ENCODE measurements at places on chromosomes 3 and 15.

DNA sequence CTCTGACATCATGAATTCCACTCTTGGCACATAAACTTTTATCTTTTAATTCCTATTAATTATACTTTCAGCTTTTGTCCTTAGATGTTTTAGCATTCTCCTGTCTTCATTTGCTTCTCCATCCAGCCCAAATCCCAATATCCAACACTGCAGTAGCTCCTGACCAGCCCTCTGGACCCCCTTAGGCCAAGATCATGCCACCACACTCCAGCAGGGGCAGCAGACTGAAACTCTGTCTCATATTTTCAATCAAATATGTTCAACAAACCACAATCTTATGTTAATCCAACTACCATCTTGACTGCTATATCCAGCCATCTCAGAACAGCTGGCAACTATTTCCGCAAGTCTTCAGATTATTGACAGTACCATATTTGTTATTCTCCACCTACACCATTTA lies 315.8 kb upstream of the ROBO2 start:
- DNase-seq = no peak

DNA sequence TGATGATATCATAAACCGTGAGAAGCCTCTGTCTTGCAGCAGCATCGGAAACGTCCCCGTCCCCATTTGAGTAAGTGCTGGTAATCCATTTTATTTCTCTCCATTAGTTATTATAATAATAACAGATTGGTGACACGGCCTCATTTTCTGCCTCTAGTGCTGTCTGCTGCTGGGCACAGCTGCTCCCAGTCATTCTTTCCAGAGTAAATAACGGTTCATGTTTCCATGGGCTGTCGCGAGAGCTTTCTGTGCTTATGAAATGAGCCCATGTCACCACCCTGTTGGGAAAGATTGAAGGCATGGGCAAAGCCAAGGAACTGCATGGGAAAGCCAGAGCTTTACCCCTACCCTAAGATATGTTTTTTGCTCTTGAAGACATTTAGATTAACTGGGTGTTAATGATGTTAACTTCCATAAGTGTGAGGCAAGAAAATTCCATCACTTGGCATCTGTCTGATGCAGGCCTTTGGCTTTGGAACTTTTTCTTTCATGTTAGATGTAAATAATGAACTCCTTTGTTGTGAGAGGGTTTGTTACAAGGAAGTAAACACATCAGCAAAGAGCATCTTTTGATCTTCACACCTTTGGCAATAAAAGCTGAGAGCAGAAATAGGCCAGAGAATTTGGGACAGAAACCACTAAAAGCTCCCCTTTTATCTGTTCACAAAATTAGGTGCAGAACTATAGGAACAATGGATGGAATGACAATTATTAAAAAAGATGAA lies 141.8 kb downstream of the FILIP1L start:
- no peak for DNase-seq

GRCh38 chr3:46361408-46362283 lies 7.7 kb downstream of the CCR2 start:
- DNase-seq = no peak

DNA sequence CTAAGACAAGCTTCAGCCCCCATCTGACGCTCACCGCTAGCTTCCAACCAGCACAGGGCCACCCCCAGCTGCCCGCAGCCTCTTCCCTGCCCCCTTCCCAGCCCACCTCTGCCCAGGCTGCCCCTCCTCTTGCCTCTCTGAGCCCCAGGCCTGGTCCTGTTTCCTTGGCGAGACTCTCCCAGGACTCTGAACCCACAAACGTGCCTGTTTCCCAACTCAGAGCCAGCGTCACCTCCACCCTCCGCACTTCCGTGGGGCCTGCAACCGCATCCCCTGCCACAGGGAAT lies 35.0 kb downstream of the ZXDC start:
- DNase-seq = no peak

DNA sequence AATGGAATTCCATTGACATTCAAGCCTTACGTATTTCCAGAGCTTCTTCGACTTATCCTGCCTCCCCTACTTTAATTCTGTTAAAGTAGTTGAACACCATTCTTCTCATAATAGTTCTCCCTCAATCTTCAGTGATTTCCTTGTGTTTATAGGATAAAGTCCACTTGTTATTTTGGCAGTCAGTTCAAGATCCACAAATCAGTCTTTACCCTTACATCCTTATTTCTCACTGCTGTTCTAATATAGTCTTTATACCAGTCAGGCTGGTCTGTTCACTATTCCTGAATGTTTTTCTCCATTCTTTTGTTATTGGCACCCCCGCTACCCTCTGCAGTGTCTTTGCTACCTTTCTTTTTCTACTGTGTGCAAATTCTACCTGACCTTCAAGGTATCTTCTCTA lies 29.7 kb downstream of the ATP6V1A start:
- DNase-seq = no peak

- no peak for DNase-seq
Measured at GRCh38 chr3:190026154-190026553, 94.5 kb downstream of the P3H2 start.

GRCh38 chr15:31327669-31328427 lies 1.2 kb downstream of the KLF13 start:
- peak; percentile 79 for DNase-seq

DNA sequence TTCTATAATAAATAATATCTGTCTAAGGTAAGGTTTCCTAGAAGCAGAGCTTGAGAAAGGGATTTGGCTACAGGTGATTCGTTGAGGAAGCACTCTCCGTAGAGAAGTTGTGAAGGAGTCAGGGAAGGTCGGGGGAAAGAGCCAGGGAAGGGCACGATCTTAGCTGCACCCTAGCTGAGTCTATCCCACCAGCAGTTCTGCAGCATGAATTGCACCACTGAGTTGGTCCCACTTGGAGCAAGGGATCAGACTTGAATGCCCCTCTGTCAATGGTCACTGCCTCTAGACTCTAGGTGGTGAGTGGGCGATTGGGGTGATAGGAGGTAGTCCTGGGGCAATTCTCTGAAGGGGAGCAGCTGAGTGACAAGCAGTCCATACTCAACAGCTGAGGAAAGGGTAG lies 13.5 kb downstream of the TMC3 start:
- DNase-seq = no peak

- DNase-seq = no peak
Measured at GRCh38 chr3:173659972-173660371, 262.4 kb downstream of the NLGN1 start.

- peak; percentile 33 for DNase-seq
Measured at GRCh38 chr3:115713284-115713683, 90.0 kb downstream of the GAP43 start.

- no peak for DNase-seq
Measured at GRCh38 chr15:48040166-48040817, 80.5 kb upstream of the SLC24A5 start.

GRCh38 chr3:176120507-176120906 lies 1076.8 kb downstream of the TBL1XR1 start:
- no peak for DNase-seq

GRCh38 chr3:171824824-171825221 lies 14.5 kb upstream of the PLD1 start:
- DNase-seq = no peak

DNA sequence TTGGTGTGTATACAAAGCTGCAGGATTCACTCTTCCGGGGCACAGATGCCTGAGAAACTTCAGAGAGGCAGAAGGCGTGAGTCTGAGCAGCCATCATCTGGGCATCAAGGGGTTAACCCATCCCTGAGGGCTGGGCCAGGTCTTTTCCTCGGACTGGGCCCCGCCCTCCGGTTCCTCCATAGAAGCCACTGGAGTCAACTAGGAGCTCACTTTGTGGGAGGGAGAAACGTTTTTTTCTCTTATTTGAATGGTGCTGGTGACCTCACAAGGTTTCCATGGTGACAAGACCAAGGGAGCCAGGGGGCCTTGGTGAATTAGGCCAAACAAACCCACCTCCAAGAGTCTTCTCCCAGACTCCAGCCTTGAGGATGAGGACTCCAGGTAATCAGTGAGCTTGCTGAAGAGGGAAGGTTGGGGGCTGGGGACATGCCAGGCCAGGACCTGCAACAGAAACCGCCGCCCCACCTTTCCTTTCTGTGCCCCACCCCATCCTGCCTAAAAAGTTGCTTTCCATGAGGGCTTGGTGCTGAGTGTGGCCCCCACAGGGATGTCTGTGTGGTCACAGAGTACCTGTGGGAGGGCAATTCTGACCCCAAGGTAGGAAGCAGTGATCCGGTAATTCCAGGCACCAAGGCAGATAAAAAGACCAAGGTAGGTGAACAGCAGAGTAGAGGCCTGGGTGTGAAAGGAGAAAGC lies 14.8 kb upstream of the INSYN1 start:
- DNase-seq = no peak

DNA sequence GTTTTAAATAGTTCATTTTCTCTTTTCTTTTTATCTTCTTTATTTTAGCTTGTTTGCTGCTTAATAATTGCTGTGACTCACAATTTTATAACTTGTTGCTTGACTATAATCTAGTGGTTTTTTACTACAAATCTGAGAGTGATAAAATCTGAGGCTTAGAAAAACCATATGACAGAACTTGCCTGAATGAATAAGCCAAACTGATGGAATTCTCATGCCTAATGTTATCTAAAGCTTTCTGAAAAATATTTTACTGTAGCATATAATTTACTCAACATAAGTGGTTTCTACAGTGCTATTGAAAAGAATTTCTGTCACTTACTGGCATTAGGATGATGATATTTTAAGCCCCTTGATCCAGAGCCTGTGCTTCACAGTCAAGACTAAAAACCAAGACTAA lies 175.1 kb downstream of the VGLL3 start:
- DNase-seq = no peak

- no peak for DNase-seq
Measured at GRCh38 chr3:178750639-178751300, 214.5 kb downstream of the KCNMB2 start.

GRCh38 chr3:8298021-8298954 lies 203.3 kb upstream of the LMCD1 start:
- DNase-seq = no peak

- DNase-seq = no peak
Measured at GRCh38 chr15:63045465-63045840, 2.9 kb downstream of the TPM1 start.

DNA sequence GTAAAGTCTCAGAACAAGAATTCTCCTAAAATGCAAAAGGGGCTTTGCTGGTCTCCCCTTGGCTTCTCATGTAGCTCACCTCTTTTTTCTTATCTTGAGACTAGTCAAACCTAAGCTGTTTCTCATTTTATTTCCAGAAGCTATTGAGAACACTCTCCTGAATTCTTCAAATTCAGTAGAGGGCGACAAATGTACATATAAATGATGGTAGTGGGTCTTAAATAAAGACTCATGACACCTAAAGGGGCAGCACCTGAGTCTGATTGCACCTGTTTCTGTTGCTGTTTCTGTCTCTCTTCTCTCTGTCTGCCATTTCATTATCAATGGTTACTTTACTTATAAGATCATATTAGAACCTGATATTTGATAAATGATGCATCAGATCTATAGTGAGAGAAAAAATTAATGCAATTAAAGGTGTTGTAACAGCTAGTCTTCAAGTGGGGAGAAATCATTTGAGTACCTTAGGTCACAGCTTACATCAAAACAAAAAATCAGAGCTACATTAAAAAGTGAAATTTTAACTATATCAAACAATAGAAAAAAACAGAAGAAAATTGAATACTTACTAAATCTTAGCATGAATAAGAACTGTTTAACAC lies 7.0 kb downstream of the ADIPOQ start:
- no peak for DNase-seq

DNA sequence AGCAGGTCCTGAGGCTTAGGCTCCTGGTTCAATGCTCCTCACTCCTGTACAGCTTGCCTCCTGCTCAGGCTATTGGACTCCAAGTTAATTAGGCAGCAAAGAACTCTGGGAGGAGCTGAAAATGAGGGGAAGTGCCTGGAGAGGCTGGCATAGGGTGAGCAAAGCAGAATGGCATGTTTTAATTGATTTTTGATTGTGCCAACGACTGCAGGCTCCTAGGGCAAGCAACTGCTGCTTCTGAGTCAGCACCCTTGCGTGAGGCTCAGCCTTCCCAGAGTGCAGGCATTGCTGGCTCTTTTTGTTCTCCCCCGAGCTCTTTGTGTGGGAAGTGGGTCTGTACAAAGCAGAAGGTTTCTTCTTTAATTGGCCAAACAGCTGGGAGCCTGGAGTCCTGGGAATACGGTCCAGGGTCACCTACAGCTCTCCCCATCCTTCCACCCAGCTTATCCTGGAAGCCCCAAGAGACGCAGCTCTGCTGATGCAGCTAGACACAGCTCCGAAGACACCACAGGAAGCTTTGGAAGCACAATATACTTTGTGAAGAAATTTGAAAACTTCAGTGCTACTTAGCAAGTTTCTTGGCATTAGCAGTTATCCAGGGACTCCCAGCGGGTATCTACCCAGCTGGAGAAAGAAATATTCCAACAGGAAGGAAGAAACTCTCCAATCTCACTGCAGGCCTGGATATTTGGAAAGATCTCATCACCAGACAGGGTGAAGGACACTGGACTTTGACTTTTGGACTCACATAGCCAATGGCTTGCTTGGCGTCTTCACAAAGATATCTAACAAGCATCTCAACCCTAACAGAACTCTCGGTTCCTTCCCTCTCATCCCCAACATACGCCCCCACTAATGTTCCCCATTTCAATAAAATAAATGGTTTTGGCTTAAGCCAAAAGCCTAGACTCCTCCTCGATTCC lies 76.8 kb downstream of the BDH1 start:
- no peak for DNase-seq

- DNase-seq = no peak
Measured at GRCh38 chr15:67148196-67148701, 82.8 kb downstream of the SMAD3 start.

GRCh38 chr3:178536211-178537079 lies at the start of gene KCNMB2:
TSS of gene KCNMB2 (plus strand) at chr3:178536436.
- no peak for DNase-seq

DNA sequence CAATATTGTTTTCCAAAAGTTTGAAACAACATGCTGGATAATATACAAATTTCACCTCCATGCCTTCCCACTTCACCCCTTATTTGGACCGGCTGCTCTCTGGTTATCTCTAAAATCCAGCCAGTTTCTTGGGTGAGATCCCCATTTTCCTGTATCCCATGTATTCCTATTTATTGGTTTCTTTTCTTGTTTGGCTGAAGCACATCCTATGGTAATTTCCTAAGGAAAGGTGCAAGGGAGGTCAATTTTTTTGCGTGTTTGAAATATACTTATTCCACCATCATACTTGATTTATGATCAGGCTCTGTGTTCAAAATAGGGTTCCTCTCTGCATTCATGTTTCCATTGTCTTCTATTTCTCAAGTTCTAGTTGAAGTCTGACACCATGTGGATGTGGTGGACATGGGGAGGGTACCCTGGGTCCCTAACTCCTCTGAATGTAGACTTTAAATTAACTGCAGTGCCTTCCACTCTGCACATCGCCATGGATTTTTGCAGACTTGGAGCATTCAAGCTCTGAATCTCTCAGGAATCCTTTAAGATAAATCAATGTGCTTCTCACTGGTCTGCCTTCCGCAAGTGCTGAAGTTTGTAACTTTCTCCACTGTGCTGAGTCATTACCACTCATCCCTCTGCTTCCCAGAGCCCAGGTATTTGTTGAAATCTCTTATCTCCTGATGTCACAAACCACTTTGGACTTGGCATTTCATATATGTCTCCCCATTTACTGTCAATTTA lies 52.1 kb upstream of the TLE3 start:
- no peak for DNase-seq

Data from ovary (tissue), 10 donors.